Urinary bladder (tissue), 4 donors: ENCODE measurements at places on chromosomes 16 and 17. TPM values are rescaled to one million over a fixed set of nuclear protein-coding genes. Genes with fewer than 3 reads are reported as not detected.
A peak's percentile ranks its signal among the peaks of the same experiment; 100 is the strongest.

- no peak for DNase-seq
Observed at GRCh38 chr17:9465210-9465921, 110.3 kb downstream of the STX8 start.

DNA sequence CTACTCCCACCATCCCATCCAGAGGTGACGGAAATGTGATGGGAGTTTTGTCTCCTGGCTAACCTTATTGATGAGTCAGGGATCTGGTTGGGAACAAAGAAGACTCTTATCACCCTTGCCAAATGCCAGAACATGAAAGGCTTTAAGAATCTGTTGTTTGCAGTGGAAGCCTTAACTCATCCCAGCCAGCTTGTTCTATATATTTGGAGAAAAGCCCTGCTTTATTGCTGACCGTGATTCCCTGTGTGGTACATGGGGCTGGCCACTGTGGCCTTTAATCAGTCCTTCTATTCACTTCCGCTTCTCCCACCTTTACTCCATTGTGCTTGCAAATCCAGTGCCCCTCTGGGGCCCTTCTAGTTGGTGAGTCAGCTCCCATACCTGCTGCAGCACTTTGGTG, 156.6 kb downstream of the PHKB start:
- DNase-seq = no peak

GRCh38 chr17:67390646-67391361, 13.7 kb downstream of the PITPNC1 start:
- DNase-seq = peak; percentile 46

DNA sequence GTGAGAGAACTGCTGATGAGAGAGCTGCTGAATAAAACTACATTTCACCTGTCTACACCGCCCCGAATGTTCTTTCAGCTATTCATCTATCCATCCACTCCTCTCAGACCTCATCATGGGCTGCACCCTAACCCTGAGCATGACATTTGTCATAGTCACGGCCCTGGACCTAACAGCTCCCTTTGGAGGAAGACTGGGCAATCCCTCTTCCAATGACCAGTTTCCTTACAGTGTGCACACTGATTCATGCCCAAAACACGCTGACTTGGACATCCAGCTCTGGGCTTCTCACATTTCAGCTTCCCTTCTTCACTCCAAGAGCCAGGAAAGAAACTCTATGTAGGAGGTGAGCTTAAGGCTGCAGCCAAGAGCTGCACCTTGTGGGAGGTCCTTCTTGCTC, 41.8 kb upstream of the ARL4D start:
- no peak for DNase-seq

- no peak for DNase-seq
Observed at GRCh38 chr17:72749119-72749572, 343.3 kb downstream of the SLC39A11 start.

Gene PERCC1
- not detected for total RNA-seq

Gene SLC13A2
- total RNA-seq = not detected

Gene WNT3
- total RNA-seq = 0.90 TPM

Gene RAB11FIP4
- total RNA-seq = 4.2 TPM

Gene OR3A3
- not detected for total RNA-seq
